RPMI7951 (cell line): ENCODE measurements at places on chromosomes 2 and 18. TPM values are rescaled to one million over a fixed set of nuclear protein-coding genes. Genes with fewer than 3 reads are reported as not detected.

C1QL2 gene
- not detected in 2 replicates for total RNA-seq

GRCh38 chr2:240245706-240246105, 105.2 kb upstream of the OTOS start:
- peak; percentile 16 for DNase-seq

SFT2D3 gene
- 8.5 and 9.3 TPM in 2 replicates for total RNA-seq

DNA sequence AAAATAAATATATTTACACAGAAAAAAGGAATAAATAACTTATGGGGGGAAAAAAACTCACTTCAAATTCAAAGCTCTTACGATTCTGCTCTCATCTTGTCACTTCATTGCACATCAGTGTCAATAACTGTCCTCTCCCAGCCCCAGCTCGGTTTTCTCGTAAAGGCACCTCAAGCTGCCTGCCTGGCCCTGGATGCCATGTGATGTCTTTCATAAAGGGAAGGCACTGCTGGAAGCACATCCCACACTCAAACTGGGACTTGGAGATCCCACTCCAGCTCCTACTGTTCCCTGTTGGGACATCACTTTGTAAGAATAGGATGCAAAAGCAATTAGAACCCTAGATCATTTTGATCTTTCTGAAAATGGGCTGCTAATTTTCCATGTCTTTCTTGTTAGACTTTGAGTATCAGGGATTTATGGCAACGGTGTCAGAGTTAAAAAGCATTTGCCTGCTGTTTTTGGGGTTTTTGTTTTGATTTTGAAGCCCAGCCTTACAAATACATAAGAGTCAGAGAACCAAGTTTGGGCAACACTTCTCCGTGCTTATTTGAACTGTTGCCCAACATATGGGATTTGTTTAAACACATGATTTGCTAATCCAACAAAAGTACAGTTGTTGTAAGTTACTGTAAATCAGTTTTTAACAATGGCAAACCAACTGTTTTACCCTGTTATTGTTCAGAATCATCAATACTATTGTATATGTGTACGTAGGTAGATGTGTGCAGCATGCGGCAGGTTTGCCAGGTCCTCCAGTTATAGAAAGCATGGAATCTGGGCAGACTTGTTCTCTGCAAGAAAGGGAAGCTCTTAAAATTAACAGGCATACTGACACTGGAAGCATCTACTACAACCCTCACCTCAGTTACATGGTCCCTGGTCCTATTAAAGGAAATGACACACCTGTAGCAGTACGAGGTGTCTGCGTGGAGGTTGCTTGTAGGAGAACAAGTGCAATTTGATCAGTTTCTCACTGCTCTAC, 20.6 kb downstream of the SERTAD2 start:
- DNase-seq: no peak

DNA sequence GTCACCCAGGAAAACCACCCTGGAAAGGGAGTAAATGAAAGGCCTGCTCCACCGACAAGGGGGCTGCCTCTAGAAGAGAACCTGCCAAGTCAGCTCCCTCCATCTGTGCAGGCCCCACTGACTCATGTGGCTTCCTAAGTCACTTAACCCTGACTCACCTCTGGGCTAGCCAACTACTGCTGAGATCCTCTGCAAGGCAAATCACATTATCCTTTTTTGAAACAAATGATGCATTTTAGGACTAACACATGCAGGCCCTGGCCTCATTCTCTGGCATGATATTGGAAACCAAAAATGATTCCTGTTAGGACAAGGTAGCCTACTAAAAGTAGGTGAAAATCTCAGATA, 474.6 kb downstream of the EPHA4 start:
- peak; percentile 84 for DNase-seq
